Epithelial cell of umbilical artery (primary cell): ENCODE measurements at places on chromosomes 6 and 20. TPM values are rescaled to one million over a fixed set of nuclear protein-coding genes. Genes with fewer than 3 reads are reported as not detected.

The CASS4 gene
- total RNA-seq: not detected in 2 replicates

The SRMS gene
- total RNA-seq: not detected in 2 replicates

The HDGFL1 gene
- total RNA-seq: not detected in 2 replicates

The KHDRBS2 gene
- not detected in 2 replicates for total RNA-seq
